Endodermal cell (in vitro differentiated cells): ENCODE measurements at places on chromosomes 12 and 14. TPM values are rescaled to one million over a fixed set of nuclear protein-coding genes. Genes with fewer than 3 reads are reported as not detected.

Gene ARMH4
- total RNA-seq, result 9.6 to 17.3 TPM (median 17.3 TPM) in 3 replicates

Gene OAS2
- not detected in 2 replicates for total RNA-seq

Gene UNC119B
- total RNA-seq, result 50.6 and 52.8 TPM in 2 replicates

- peaks cover 6% of the 10 kb centered on the region for H3K36me3 ChIP-seq
- H3K4me3 ChIP-seq, result no peak overlapping the region
- H3K4me1 ChIP-seq, result no peaks in the 10 kb centered on the region
- H3K27ac ChIP-seq, result no peak overlapping the region
- peak; percentile 71 for DNase-seq
These were observed 452 bp downstream of the P2RX2 start for GRCh38 chr12:132619071-132619385.

DNA sequence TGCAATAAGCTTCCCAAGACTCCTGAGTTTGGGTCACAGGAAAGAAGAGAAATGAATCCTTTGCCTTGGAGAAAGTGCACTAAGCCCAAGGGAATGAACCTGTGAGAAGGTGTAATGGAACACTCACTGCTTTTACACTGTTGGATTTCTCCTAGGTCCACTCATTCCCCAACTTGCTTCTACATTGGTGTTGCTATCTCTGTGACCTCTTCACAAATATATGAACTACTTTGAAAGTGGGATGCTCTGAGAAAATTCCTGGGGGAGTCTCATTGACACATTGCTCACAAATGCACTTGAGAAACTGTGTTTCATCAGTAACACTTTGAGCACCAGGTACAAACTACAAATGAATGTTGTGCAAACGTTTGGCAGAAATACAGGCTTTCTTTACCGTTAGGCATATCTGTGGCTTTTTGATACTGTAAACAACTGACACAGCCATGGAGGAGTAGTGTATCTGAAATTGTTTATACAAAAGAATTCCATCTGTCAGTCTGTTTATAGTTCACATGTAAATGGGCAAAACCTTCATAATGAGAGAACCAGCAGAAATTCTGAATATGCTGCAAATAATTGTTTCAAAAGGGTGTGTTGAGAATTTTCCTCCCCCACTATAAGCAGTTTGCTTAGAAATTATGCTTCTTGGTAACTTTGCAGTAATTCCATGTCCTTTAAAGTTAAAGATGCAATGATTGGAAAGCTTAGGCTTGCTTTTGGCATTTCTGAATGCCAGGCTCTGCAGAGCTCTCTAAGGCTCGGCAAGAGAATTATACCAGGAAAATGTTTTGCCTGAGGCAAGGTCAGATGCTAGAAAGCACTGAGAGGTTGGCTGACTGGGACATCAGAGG, 348.5 kb upstream of the DDHD1 start:
- H3K36me3 ChIP-seq, result no peaks in the 10 kb centered on the region
- H3K27me3 ChIP-seq, result no peaks in the 10 kb centered on the region
- DNase-seq, result no peak
- no peak overlapping the region for H3K4me3 ChIP-seq

GRCh38 chr12:108911915-108912314, 32.0 kb downstream of the DAO start:
- no peak overlapping the region for H3K4me3 ChIP-seq
- no peaks in the 10 kb centered on the region for H3K4me1 ChIP-seq
- no peak overlapping the region for H3K27ac ChIP-seq
- H3K27me3 ChIP-seq, result no peaks in the 10 kb centered on the region
- no peak for DNase-seq

- H3K27ac ChIP-seq, result no peak overlapping the region
- H3K36me3 ChIP-seq, result no peaks in the 10 kb centered on the region
- H3K27me3 ChIP-seq, result no peaks in the 10 kb centered on the region
- no peaks in the 10 kb centered on the region for H3K4me1 ChIP-seq
- no peak overlapping the region for H3K4me3 ChIP-seq
- no peak for DNase-seq
These were observed 127.2 kb downstream of the KCNA5 start for GRCh38 chr12:5170844-5171243.

GRCh38 chr14:105711044-105711620, 184.7 kb downstream of the TMEM121 start:
- H3K27me3 ChIP-seq, result no peaks in the 10 kb centered on the region
- H3K4me1 ChIP-seq, result no peaks in the 10 kb centered on the region
- H3K36me3 ChIP-seq, result no peaks in the 10 kb centered on the region
- H3K4me3 ChIP-seq, result no peak overlapping the region
- DNase-seq, result peak; percentile 7

DNA sequence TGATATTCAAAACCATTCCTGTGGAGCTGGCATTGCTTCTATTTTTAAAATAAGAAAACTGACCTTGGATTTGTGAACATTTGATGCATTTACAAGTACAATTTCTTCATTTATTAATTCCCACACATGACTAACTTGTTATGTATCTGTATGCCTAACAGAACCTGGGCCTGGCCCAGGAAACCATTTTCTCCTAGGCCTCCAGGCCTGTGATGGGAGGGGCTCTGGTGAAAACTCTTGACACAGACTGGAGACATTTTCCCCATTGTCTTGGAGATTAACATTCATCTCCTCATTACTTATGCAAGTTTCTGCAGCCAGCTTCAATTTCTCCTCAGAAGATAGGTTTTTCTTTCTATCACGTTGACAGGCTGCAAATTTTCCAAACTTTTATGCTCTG, 42.0 kb downstream of the GLIPR1L2 start:
- H3K27ac ChIP-seq, result no peak overlapping the region
- H3K27me3 ChIP-seq, result no peaks in the 10 kb centered on the region
- H3K4me3 ChIP-seq, result no peak overlapping the region
- no peaks in the 10 kb centered on the region for H3K36me3 ChIP-seq
- H3K4me1 ChIP-seq, result no peaks in the 10 kb centered on the region

GRCh38 chr14:71555654-71556559, 376.3 kb upstream of the RGS6 start:
- H3K4me3 ChIP-seq, result no peak overlapping the region
- no peaks in the 10 kb centered on the region for H3K4me1 ChIP-seq

DNA sequence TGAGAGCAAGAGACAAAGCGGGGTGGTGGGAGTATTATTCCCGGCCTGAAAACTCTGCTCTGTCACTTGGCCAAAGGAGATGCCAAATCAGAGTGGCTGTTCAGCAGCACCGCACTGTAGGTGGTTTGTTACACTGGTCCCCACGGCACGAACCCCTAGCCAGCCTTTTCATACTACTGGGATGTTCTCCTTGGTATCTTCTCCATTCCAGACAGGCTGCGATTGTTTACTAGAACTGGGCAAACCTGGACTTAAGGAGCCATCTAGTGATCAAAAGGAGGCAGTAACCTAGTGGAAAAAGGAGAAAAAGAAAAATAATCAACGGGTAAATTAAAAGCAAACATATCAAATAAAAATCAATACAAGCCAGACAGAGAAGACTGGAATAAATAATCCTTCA, 58.9 kb upstream of the TMTC2 start:
- H3K4me3 ChIP-seq, result no peak overlapping the region
- no peaks in the 10 kb centered on the region for H3K36me3 ChIP-seq
- DNase-seq, result peak; percentile 71
- H3K27ac ChIP-seq, result no peak overlapping the region
- H3K4me1 ChIP-seq, result no peaks in the 10 kb centered on the region
- H3K27me3 ChIP-seq, result no peaks in the 10 kb centered on the region
